NCI-H1436 treated with DMSO at 0.1 percent for 48 hours (cell line): ENCODE measurements at places on chromosomes 13 and 19.

- DNase-seq, result no peak
Observed at GRCh38 chr13:30715837-30716236, 19.5 kb upstream of the ALOX5AP start.

GRCh38 chr13:51874651-51875050, 12.9 kb downstream of the CCDC70 start:
- DNase-seq, result no peak

GRCh38 chr13:87680298-87680697, 9.1 kb downstream of the SLITRK5 start:
- no peak for DNase-seq

DNA sequence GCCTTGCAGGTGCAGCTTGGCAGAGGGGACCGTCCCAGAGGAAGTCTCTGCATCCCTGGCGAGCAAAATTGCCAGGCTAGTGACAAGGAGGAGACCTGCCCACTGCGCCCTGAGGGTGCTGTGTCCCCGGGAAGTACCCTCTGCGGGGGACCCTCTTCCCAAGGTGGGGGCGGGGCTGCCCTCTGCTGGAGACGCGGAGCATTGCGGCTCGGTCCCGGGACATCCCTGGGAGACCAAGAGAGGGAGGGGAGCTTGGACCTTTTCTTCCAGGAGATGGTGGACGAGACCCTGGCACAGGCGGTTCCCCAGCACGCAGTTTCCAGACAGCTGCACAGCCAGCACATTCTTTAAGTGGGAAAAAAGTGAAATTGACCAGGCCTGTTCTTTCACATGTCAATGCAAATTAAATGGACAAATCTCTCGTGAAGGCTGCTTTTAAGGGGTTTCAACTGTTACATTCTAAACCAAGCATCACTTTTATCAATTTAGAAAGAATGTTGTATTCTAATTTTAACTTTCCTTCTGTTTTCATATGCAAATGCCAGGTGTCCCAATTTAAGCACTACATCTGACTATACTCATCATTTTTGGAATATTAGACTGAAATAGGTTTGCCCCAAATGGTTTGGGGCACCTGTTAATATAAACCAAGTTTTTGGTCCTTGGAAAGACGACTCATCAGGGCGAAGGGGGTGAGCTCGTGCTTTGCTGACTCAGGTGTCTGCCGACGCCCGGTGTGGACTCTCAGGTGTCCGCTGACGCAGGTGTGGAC, 60.7 kb downstream of the MCF2L start:
- no peak for DNase-seq

GRCh38 chr13:108993346-108993745, 363.9 kb downstream of the MYO16 start:
- no peak for DNase-seq

GRCh38 chr19:51341976-51342580, at the start of gene VSIG10L:
Gene VSIG10L, minus strand, starts transcription at chr19:51342139. Its CDS starts 15 bp downstream, at chr19:51342124.
- DNase-seq, result no peak

- DNase-seq, result no peak
Observed at GRCh38 chr19:15263361-15263985, 31.2 kb upstream of the EPHX3 start.

GRCh38 chr13:99057310-99057975, 79.6 kb upstream of the DOCK9 start:
- DNase-seq, result no peak

DNA sequence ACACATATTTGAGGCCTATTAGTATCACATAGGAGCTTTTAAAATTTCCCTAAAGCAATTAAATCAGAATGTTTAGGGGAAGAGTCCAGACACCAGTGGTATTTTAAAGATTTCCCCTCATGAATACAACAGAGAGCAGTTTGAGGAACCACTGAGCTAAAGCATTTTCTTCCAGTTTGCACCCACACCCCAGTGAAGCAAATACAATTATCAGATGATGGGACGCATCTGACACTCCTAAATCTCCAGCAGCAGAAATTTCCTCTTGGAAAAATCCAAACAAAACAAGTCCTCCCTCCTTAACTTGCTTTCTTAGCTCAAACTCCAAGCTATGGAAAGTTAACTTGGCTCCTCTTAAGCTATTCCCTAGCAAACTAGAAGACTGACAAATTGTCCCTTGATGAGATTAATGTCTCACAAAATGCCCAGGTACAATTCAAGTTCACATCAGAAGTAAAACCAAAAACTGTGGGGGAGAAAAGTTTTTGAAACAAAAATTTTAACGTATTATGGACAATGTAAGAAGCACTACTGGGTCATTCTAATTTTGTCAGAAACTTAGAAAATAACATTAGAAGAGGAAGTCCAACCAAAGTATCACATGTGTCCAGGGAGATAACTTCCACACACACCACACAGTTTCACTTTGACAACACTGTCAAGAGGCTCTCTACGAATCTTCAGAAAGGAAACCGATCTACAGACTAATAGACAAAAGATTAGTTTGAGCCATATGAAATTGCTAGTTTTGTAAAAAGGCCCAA, 74.1 kb downstream of the ABCC4 start:
- DNase-seq, result no peak

- DNase-seq, result no peak
Observed at GRCh38 chr13:98411617-98412265, 165.2 kb downstream of the STK24 start.

GRCh38 chr13:96925477-96925876, 68.8 kb downstream of the OXGR1 start:
- no peak for DNase-seq

- no peak for DNase-seq
Observed at GRCh38 chr19:38559428-38560401, 58.0 kb downstream of the MAP4K1 start.

DNA sequence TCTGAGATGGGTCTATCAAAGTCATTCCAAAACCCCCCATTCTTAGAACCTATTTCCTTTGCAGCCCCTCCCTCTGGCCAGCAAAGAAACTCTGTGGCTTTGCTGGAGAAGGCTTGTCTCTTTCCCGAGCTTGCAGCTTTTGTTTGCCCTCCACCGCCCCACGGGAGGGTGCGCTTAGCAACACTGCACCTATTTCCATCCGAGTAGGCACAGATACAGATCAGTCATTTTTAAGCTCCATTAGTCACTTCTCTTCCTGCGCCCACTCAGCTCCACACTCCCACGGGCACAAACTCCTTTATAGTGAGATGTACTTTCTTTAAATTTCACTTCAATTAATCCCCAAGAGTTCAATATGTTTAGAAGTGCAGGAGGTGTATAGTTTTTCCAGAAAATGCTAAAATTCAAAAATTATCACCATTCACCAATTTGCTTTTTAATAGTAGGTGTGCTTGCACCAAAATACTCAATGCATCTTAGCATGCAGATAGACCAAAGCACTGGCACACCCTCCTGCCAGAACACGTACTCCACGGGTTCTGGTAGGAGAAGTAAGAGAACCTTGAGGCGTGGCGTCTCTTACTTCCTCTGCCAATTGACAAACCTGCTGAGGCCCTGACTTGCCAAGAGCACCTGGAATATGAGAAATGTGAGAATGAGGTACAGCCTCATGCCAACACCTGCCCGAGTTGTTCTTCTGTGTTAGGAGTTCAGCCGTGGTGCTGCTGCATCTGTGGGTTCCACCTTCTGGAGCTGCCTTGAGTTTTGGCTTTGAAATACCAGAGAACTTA, 183.7 kb downstream of the TEX29 start:
- DNase-seq, result no peak

DNA sequence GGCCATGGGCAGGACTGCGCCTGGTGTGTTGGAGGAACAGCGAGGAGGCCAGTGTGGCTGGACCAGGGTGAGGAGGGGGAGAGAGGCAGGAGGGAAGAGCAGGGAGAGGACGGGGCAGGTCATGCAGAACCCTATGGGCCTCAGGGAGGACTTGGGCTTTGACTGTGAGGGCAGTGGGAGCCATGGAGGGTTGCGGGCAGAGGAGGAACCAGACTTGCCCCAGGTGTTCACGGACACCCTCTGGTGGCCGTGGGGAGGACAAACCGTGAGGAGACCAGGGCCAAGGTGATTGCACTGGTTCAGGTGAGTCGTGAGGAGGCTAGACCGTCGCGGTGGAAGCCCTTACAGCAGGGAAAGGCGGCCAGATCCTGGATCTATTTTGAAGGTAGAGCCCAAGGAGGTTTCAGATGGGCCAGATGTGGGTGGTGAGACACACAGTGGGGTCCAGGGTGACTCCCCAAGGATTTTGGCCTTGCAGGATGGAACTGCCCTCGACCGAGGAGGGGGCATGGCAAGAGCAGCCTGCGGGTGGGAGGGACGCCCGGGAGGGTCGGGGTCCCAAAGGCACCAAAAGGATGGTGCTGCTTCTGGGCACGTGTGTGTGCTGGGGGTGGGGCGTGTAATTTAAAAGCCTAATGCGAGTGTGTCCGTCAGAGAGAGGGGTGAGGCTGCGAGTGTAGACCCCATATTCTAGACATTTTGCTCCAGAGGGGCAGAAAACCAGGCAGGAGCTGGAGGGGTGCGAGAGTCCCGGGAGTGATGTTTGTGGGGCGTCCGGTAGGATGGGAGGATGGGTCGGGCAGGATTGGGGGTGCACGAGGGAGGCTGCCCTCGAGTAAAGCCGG, 2.7 kb upstream of the REXO1 start:
- DNase-seq, result no peak

DNA sequence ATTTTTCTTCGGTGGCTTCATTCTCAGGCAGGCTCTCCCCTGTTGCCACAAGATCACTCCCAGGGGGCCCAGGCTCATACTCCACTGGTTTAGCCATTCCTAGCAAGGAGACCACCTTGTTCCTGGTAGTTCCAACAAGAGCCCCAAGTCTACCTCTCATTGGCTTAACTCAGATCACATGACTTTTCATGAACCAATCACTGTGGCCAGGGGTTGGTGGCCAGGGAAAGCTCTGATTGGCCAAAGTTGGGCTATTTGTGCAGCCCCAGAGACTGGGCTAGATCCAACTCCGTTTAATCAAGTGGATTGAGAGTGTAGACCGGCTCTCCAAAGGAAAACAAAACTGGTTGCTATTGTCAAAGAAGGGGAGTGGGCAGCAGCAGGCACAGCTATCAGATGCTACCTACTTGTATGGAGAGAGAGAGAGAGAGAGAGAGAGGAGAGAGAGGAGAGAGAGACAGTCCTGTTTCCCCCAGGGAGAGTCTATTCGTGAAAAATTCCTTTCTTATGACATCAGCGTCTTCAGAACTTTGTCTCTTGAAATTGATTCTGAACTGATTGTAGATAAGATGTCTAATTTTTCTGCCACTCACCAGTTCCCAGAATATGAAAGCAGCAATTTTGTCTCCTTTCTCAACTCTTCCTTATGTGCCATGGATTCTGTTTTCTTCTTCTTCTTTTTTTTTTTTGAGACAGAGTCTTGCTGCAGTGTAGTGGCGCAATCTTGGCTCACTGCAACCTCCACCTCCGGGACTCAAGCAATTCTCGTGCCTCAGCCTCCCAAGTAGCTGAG, 5.9 kb downstream of the CEACAM19 start:
- DNase-seq, result no peak

GRCh38 chr19:13012690-13013608, 17.7 kb downstream of the NFIX start:
- no peak for DNase-seq

DNA sequence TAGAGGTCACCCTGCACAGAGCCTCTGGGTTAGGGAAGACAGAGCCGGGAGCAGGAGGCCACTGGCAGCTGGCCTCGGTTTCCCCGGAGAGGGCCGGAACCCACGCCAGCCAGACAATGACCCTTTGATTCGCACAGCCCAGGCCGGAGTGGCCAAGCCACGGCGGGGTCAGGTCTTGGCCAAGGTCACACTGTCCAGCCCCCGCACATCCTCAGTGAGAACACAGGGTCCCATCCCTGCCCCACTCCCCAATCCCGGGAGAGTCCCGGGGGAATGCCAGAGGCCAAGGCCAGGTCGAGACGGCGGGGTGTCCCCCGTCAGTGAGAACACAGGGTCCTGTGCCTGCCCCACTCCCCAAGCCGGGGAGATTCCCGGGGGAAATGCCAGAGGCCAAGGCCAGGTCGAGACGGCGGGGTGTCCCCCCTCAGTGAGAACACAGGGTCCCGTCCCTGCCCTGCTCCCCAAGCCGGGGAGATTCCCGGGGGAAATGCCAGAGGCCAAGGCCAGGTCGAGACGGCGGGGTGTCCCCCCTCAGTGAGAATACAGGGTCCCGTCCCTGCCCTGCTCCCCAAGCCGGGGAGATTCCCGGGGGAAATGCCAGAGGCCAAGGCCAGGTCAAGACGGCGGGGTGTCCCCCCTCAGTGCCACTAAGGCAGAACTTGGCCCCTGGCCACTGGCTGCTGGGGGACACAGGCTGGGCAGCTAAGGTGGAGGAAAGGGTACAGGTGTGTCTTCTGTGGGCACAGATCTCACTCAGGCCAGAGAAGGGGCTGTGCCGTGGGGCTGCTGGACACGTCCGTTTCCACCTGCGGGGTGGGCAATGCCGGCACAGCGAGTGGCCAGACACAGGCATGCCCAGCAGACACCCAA, 1.7 kb upstream of the FSTL3 start:
- DNase-seq, result no peak

DNA sequence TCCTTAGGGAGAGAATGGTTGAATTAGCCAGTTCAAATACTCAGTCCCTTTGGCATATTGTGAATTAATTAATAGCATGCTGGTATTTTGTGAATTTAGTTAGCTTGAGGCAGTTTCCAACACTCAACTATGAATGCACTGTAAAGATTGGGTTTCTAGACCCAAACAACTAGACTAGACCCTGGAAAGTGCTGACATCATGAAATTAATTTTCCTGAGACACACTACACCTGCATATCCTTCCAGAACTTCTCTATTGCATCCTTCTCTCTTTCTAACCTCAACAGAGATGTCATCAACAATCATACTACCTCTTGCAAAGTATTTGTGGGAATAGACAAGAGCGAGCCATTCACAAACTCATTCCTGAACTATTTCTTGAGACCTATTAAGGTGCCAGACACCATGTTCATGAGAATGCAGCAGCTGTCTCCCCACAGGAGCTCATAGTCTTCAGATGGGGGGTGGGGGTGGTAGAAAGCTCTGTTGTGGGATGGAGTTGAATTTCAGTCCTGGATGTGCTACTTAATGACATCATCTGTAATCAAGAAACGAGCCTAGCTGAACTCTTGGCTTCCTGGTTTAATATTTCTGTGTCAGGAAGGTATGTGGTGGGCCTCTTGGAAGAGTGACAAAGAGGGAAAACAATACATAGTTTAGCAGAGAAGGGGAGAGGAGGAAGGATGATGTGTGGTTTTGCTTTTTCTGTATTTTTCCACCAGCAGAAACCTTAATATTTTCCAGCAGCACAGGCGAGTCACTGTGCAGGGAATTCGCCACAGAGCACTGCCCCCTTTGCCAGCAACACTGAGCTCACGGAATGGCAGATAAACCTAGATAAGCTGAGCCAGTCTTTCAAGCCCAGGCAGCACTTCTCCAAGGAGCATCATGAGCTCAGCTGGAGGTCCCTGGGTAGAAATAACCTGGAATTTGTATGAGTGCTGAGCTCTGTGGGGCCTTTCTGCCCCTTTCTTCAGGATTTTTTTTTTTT, 53.1 kb upstream of the CYSLTR2 start:
- no peak for DNase-seq
